ENCODE measurements at places on chromosomes 1 and 21.

DNA sequence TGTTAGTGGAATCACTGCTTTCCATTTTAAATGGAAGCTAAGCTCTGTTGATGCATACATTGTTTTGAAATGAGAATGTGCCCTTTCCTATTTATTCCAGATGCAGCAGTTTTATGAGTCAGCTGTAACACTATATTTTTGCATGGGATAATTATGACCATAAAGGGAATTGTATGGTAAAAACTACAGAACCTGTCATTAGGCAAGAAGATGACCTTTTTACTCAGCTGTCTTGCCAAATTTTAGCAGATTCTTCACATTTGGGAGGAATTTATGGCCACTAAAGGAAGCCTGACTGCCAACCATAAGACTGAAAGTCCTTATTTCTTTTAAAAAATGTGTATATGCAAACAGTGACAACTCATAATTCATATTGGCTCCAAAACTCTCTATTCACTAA, 356.3 kb upstream of the PRMT6 start:
- DNase-seq: no peak

DNA sequence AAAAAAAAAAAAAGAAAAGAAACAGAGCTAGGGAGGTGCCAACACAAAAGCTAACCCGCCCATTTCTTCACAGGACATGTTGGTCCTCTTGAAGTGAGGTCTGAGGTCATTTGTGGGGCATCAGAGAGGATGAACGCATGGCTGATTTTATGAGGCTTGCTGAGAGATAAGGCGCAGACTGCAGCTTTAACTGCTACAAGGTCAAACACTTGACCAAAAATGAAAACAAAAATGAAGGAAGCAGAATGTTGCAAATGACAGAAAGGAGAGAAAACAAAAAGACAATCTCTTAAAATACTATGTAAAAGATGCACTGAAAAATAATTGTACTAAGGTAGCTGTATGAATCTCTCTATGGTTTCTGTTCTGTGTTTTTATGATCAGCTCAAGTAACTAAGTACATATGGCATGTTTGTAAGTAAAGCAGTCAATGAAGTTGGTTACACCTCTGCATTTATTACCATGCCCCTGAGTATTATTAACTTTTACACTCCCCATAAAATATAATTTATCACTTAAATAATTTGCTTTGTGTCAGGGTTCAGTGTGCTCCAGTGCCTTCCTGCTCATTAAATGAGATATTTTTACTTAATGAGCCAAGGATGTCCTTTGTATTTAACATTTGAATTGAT, 249.1 kb upstream of the NR5A2 start:
- DNase-seq: no peak

DNA sequence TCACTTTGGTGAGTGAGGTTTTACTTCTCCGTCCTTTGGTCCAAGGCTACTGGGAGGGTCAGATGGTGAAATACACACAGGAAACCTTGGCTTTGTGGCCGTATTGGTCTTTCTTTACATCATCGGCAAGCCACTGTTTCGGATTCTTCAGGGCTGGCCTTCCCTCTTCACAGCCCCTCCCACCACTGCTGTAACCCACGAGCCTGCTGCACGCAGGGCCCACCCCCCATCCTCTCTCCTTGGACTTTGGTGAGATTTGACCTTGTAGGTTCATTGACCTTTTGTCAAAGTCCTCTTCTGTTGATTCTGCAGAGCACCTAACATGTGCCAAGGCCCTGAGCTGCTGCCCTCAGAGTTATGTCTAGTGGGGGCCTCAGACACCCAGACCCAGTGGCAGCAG, 328.6 kb downstream of the CAMTA1 start:
- DNase-seq: no peak

- no peak for DNase-seq
These were observed 3.3 kb downstream of the DPH5 start for GRCh38 chr1:101022294-101022693.

DNA sequence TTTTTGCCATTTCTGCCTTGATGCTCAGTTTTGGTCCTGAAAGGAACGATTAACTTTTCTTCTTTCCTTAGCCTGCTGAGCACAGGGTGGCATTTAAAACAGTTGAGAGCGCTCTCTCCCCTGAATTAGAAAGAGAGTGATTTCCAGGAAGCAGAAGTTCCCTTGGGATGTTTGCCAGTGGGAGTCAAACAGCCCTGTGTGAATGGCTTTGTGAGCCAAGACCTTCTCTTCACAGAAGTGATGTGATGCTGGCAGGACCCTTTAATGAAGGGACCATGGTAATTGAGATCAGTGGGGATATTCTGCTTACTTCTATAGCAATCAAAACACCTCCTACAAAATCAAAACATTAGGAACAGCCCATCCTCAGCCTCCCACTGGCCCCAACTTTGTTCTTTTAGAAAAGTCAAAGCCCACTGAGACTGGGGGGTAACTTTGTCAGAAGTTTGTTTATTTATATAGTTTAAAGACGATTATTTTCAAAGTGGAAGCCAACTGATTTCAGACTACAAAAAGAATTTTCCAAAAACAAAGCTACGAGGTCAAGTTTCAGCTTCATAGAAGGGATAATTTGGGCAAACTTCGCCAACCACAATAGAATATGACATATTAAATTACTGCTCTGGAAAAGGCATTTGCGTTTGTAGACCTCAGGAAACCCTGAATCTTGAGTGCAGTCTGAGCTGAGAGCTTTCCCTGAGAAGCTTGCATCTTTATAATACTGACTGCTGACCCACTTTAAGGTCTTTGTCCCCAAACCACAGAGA, 122.7 kb downstream of the GABPA start:
- no peak for DNase-seq

GRCh38 chr1:206774093-206774492, 1.8 kb upstream of the IL10 start:
- DNase-seq: no peak

- DNase-seq: no peak
These were observed 13.3 kb upstream of the LRRC8D start for GRCh38 chr1:89807503-89807902.

DNA sequence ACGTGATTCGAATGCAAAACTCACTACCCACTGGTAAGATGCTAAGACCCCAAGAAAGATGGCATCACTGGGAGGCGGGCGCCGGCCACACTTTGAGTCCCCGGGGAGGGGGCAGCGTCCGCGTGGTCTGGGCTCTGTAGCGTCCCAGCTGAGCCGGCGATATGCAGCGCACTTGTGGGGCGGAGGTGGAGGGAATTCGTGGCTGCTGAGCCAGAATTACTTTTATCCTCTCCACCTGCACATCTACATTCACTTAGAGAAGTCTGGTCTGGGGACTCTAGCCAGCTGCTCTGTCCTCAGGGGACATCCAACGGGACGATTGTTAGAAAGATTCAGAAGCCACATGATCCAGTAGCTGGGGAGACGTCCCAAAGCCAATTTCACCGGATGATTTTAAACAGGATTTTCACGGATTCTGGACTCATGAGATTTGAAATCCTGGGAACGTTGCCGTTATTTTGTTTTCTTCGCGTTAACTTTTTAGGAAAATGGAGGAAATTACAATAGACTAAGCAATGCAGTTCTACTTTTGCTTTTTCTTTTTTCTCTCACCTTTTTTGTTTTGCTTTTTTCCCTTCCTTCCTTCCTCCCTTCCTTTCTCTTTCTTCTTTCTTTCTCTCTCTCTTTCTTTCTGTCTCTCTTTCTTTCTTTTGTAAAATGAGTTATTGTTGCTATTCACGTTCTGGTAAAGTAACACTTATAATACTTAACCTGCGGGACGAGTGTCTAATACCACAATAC, 1.3 kb downstream of the JAM2 start:
- no peak for DNase-seq

DNA sequence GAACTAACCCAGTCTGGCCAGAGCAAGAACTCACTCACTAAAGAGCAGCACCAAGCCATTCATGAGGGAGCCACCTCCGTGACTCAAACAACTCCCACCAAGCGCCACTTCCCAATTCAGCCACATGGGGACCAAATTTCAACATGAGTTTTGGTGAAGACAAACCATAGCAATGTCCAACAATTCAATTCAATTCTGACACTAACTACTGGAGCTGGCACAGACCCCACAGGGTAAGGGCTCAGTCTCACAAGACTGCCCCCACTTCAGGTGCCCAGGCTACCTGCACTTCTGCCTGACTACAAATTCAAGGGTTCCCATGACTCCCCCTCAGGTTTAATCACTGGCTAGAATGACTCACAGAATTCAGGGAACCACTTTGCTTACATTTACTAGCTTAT, 48.8 kb upstream of the RAP1A start:
- DNase-seq: no peak

- no peak for DNase-seq
These were observed 85.3 kb downstream of the MAP3K21 start for GRCh38 chr1:233412812-233413211.

DNA sequence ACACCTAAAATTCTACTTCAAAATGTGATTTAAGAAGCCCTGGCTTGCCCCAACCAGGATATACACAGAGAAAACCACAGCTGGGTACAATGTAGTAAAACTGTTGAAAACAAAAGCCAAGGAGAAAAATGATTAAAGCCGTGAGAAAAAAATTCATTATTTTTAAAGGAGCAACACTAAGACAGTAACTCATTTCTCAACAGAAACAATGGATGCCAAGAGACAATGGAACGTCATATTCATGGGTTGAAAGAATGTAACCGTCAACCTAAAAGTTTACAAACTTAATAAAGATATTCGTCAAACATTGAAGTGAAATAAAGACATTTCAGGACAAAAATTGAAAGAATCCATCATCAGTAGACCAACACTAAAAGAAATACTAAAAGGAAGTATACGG, 340.9 kb downstream of the KIF26B start:
- DNase-seq: no peak

GRCh38 chr1:214473387-214473786, 78.0 kb downstream of the PTPN14 start:
- no peak for DNase-seq

GRCh38 chr1:908661-909060, 15.1 kb upstream of the SAMD11 start:
- no peak for DNase-seq

DNA sequence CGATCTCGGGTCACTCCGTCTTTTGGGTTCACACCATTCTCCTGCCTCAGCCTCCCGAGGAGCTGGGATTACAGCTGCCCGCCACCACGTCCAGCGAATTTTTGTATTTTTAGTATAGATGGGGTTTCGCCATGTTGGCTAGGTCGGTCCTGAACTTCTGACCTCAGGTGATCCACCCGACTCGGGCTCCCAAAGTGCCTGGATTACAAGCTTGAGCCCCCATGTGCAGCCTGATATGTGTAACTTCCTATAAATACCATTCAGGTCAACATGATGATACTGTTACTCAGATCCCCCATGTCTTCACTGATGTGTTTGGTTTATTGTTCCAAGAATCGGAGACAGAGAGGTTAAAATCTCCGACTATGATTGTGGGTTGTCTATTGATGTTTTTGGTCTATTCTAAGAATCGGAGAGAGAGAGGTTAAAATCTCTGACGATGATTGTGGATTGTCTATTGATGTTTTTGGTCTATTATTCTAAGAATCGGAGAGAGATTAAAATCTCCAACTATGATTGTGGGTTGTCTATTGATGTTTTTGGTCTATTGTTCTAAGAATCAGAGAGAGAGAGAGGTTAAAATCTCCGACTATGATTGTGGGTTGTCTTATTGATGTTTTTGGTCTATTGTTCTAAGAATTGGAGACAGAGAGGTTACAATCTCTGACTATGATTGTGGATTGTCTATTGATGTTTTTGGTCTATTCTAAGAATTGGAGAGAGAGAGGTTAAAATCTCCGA, 17.0 kb downstream of the C1orf159 start:
- DNase-seq: peak; percentile 9

- no peak for DNase-seq
These were observed 32.1 kb upstream of the SLAMF9 start for GRCh38 chr1:159986093-159986492.

- DNase-seq: no peak
These were observed 108.2 kb upstream of the SLC35F3 start for GRCh38 chr1:233796146-233796783.

GRCh38 chr1:159171688-159172501, 480 bp downstream of the CADM3 start:
- DNase-seq: no peak

GRCh38 chr1:185402930-185403329, 85.9 kb upstream of the IVNS1ABP start:
- no peak for DNase-seq

DNA sequence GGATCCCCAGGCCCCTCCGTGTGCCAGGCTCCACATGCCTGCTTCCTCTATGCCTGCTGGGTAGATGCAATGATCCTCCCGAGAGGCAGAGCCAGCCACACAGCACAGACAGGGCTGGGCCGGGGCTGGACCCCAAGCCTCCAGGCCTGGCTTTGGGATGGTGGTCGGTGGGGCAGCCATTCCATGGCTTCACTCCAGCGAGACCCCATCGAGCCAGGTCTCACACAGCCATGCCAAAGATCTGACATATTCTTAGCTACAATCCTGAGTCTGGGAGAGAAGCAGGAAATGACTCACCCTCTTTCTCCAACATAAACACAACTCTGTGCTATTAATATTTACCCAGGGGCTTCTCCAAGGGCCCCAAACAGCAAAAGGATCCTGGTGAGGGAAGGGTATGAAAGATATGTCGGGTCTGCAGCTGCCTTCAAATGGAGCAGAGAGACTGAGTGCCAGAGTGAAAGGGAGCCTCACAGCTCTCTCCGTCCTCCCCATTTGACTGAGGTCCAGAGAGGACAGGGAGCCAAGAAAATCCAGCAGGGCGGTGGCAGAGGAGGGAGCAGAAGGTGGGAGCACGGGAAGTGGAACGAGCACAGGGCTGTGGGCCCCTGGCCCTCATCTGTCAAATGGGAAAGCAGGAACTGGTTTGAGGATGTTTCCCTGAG, 639.5 kb downstream of the MATN1 start:
- no peak for DNase-seq

GRCh38 chr1:223123011-223123610, 19.9 kb downstream of the TLR5 start:
- DNase-seq: no peak

Data from right lobe of liver (tissue), 6 donors.